Stimulated activated CD8-positive, alpha-beta memory T cell treated with anti-CD3 and anti-CD28 coated beads, Interleukin-12 subunit alpha, Interleukin-12 subunit beta, amount 100 ng/mL, for 1 hour (primary cell): ENCODE measurements at places on chromosomes 5 and 9.

GRCh38 chr9:121345070-121345469, 25.0 kb downstream of the STOM start:
- DNase-seq, result no peak

GRCh38 chr5:175585567-175585966, 72.3 kb upstream of the HRH2 start:
- DNase-seq, result no peak

DNA sequence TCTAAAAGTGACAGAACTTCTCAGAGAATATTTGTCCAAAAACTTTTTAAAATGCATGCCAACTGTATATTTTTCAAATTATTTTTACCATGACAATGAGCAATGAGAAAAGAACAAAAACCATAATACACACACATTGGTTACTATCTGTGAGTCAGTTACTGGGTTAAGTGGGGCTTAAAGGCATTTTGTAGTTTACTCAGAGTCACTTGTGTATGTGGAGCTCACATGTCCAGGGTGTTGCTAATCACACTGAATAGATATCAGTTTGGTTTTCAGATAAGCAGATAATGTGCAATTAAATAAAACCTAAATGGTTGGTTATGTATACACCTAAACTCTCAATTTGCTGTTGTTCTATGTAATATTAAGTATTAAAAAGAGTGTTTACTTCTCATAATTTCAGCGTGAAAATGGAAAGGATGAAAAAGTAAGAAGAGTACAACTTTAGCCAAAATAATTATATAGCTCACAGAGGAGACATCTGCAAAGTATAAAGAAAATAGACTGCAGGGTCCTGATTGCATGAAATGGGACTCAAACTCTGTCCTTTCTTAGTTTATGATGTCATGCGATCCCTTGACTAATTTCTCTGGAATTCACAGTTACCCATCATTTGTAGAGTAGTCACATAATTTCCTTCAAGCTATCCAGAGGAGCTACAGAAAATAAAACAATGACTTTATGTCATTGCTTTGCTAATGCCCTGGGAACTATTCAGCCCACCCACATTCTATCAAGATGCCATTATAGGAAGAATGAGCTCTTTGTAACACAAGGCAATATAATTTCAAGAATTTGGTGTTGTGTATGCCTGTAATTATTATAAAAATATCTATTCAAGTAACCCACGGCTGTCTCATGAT, 388.0 kb upstream of the ZNF608 start:
- DNase-seq, result no peak

- no peak for DNase-seq
Measured at GRCh38 chr5:169103586-169104181, 197.3 kb downstream of the SLIT3 start.

DNA sequence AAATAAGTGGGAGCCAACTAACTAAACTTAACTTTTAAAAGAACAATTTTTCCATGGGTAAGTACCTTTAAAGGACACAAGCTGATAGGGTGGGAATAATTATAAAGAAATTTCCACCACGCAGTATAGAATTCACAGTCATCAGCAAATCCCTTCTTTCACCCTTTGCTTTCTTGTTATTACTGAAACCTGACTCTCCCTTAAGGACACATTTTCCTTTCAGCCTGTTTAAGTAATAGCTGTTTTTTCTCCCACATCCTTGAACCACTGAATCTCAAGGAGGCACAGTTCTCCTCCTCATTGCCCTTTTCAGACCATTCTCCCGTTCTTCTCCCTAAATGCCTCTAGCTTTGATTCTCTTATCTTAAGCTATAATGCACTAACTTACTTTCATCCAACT, 6.3 kb downstream of the C5orf15 start:
- no peak for DNase-seq

DNA sequence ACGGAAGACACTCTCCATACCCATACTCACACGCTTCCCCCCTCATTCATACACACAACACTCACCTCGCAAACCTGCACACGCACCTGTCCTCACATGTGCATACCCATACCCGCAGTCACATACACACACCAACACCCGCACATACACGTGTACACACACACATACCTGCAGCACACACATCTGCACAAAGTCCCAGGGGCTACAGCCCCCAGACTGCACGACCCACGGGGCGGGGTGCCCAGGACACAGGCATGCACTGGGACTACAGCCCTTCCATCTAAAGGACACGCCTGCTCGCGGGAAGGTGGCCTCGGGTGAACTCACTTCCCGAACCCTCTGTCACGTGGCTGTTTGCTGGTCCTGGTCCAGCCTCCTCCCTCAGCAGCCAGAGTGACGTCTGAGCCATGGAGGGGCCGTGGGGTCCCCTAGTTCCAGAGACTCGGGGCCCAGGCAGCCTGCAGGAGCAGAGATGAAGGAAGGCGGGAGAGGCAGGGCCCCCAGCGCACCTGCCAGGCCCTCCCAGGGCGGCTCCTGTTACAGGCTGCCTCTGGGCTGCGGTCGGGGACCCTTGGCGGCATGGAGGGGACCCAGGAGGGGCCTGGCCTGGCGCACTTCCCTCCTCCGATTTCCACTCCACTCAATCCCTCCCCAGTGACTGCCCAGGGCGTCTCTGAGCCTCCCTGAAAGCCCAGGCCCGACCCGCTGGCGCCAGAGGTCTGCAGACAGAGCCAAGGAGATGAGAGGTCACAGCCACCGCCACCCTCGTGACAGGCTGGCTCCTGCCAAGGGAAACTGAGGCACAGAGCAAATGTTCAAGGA, 8.1 kb downstream of the SLC12A7 start:
- no peak for DNase-seq

DNA sequence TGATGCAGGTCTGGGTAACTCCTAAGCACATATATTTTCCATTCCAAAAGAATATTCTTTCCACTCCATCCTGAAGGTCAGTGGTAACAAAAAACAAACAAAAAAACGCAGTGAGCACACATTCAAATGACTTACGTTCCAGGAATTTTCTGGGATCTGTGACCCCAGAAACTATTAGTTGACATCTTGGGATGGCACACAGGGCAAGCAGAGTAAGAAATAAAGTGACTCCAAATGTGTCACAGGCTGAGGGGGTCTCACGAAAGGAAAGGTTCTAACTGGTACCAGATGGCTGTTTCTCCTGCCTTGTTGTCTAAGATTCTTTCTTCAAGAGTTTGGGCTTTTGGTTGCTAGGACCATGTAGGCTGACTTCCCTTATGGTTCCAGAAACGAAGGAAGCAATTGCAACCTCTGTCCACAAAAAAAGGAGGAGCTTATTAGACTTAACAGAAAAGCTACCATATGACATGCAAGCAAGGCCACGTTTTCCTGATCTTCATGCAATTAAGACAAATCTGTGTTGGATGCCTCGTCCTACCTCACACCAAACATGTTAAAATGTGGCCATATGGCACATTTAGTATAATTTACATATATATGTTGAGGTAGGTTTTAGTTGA, 32.7 kb downstream of the PTGS1 start:
- DNase-seq, result no peak

DNA sequence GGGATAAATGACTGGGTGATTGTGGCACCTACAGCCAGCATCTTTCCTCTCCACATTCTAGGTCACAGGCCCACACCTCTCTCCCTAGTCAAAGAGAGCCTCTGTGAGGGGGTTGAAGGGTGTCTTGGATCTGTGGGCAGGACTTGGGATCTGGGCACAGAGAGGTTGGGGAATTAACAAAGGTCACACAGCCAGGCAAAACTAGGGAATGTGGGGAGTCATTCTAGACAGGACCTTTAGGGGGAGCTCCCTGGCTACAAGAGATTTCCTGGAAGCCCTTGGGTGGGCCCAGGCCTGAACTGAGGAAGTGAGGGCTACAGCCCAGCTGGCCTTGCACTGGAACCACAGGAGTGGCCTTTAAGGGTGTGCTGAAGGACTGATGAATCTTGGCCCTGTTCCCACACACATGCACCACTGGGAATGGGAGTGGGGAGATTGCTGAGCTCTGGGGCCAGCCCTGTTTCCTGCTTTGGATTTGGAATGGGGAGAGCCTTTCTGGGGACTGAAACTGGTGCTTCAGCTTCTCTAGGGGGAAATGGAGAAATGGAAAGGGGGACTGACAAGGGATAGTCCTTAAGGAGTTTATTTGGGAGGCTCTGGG, 12.4 kb upstream of the CXXC5 start:
- no peak for DNase-seq

DNA sequence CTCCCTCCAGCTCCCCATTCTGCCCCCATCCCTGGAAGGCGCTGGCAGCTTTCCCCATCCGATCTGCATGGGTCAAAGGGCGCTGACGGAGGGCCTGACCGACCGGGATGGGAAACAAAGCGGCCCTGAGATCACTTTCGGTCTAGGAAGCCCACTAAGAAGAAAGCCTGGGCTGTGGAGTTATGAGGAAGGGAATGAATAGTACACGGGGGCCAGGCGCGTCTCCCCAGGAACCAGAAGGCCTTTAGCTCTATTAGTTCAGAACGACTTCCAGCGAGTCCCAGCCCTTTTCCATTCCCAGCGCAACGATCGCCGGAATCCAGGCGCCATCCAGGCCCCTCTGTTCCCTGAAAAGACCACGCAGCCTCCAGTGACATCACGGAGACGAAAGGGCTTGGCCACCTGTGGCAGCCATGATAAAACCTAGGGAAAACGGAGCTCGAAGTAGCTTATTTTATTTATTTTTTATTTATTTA, 70.1 kb upstream of the CCDC180 start:
- no peak for DNase-seq

GRCh38 chr5:150141544-150142184, 14.0 kb downstream of the PDGFRB start:
- no peak for DNase-seq

GRCh38 chr5:163988566-163988965, 483.1 kb downstream of the MAT2B start:
- DNase-seq, result no peak

GRCh38 chr9:96175796-96176195, 126.2 kb downstream of the HSD17B3 start:
- DNase-seq, result no peak

DNA sequence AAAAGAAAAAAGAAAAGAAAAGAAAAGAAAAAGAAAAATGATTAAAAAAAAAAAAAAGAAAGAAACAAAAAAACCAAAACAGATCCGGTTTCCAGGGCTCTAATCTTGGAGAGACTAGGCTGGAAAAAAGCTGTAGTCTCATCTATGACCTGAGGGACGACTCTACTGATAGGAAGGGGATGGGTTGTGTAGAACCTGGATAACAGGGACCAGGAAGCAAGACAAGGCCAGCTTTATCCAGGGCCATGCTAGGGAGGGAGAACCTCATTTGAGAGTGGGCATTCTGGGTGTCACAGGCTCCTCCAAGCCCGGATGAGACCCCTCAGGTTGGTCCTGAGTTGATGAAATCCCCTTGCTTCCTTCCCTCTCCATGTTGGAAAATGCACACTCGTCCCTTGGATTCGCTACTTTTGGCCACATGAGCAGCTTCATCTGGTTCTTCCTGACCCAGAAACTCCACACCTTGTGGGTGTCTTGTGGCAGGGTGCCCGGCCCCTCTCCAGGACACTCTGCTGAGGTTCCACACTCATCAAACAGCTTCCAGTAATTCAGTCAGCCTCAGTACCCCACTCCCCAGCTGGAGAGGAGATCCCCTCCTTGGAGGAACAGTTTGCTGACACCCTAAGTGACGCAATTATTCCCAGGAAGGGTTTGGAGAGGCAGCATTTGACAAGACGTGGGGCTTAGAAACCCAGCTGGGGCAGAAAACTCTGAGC, 71.1 kb upstream of the LHFPL2 start:
- DNase-seq, result no peak

GRCh38 chr5:132363431-132364112, 5.9 kb upstream of the SLC22A5 start:
- DNase-seq, result no peak

GRCh38 chr9:102514541-102514940, 480.6 kb upstream of the CYLC2 start:
- DNase-seq, result no peak

GRCh38 chr5:131640043-131640856, 5.2 kb upstream of the RAPGEF6 start:
- peak; percentile 28 for DNase-seq

DNA sequence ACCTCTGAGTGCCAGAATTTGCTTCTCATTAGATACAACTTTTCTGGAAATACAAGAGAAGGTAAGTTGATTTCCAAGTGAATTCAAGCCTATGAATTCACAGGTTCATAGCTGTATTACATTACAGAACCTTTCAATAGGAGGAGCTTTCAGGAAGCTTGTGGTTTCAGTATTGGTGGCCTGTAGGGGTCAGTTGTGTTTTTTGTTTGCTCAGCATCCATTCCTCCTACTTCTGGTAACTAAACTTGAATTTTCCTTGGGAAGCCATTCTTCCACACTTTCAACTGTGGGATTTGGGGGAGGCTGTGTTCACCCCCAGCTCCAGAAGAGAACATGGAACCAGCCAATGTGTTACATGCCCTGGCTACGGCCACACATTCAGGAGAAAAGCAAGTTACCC, 5.6 kb upstream of the CYSTM1 start:
- no peak for DNase-seq

GRCh38 chr9:134968823-134969090, 51.0 kb upstream of the FCN1 start:
- DNase-seq, result no peak

DNA sequence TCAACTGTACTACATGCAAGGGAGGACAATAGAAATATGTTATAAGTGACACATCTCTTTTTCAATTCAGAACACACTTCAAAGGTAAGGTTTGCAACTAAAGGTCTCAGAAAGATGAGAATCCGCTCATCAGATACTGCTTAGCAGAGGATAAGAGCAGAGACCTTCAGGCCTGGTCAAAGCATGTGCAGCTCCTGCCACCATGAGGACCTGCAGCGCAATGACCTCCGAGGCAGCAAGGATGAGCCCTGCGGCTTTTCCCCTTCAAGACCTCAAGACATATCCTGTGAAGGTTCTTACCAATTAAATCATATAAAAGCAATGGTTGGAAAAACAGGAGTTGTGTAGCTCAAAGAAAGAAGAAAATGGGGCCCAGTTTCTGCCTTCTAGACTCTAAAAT, 135.8 kb downstream of the TRIM36 start:
- DNase-seq, result no peak

GRCh38 chr5:90602681-90603080, 44.1 kb downstream of the ADGRV1 start:
- DNase-seq, result no peak

GRCh38 chr5:618450-618849, 6.3 kb downstream of the CEP72 start:
- DNase-seq, result no peak

DNA sequence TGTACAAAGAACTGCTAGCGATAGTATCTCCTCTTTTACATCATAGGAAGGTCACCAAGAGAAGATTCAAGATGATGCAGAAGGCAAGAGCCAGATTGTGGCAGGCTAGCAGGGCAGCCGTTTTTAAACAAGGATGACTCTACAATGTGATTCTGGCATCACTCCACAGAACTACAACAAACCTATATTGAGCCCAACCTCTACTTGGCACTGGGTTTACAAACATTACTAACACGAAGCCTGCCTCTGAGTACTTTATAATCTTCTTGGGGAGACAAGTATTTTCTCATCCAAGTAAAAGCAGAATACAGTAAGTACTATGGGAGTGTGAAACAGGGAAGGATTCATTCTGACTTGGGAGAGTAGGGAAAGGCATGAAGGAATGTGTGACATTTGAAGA, 448.6 kb downstream of the ZNF608 start:
- DNase-seq, result no peak

- no peak for DNase-seq
Measured at GRCh38 chr5:142233083-142234032, 91.5 kb downstream of the SPRY4 start.

GRCh38 chr5:12237837-12238575, 333.8 kb upstream of the CTNND2 start:
- DNase-seq, result no peak
